ENCODE measurements at places on chromosomes 7 and 10. TPM values are rescaled to one million over a fixed set of nuclear protein-coding genes. Genes with fewer than 3 reads are reported as not detected.
A peak's percentile ranks its signal among the peaks of the same experiment; 100 is the strongest.

- no peak for DNase-seq
Measured at GRCh38 chr7:56256108-56256507, 139.9 kb upstream of the NUPR2 start.

DNA sequence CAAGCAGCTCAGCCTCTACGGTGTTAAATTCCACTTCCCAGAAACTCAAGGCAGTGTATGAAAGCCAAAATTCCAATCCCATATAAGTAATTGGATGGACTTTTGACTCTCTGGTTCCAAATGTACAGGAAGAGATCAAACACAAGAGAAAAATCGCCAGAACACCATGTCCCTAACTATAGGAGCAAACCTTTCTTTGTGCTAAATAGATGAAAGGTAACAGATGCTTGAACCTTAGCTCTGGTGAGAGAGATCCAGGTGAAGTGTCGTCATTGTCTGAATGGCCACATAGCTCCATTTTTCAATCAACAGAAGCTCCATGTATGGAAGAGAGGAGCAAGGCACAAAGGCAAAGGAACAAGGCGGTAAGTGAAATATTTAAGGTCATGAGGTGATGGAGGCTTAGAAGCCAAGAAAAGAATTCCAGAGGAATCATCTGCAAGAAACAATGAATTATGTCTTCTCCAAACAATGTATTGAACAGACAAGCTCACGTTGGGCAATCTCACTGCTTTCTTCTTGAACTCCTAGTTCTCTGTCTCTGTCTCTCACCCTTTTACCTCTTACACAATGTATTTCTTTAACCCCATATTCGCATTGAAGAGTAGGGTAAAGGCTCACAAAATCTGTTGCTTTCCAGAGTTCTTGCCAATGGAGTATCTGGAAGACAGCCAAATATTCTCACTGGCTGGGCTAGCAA is 585.1 kb downstream of the GATA3 start:
- DNase-seq = no peak

- DNase-seq = no peak
Measured at GRCh38 chr7:94838717-94839116, 68.7 kb upstream of the PPP1R9A start.

DNA sequence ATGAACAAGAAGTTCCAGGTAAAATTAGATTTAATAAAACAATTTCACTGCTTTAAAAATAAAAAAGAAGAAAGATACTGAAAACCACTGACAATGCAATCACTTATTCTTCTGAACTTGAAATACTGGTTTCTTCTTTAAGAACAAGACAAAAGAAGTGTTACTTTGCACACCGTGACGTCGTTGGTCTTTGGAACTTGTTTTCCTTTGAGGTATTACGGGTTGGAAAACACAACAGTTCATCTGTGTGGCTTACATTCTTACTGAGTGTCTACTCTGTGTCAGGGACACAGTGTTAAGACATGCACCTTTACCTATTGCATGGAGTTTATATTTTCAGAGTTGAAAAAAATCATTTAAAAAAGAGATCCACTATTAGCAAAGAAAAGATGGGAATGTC is 41.3 kb upstream of the UCN3 start:
- DNase-seq = no peak

- DNase-seq = no peak
Measured at GRCh38 chr10:99689461-99689860, 30.2 kb downstream of the ENTPD7 start.

DNA sequence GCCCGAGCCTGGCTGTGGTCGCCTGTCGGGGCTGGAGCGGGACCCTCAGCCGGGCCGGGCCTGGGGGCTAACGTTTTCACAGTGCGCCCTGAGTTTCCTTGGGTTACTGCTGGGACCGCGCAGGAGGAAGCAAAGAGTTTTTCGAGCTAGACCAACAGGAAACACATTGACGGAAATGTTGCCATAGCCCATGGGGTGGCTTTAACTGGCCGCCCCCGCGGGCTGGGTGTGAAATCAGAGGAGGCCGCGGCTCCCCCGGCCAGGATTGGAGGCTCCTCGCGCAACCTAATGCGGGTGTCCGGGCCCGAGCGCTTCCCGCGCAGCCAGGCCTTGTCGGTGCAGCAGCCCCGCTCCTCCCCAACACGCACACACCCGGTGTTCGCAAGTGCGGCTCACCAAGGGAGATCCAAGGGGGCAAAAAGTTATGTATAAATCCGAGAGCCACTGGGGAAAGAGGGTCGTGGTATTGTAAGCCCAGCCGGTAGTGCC is 1.9 kb downstream of the HHEX start:
- peak; percentile 77 for DNase-seq

DNA sequence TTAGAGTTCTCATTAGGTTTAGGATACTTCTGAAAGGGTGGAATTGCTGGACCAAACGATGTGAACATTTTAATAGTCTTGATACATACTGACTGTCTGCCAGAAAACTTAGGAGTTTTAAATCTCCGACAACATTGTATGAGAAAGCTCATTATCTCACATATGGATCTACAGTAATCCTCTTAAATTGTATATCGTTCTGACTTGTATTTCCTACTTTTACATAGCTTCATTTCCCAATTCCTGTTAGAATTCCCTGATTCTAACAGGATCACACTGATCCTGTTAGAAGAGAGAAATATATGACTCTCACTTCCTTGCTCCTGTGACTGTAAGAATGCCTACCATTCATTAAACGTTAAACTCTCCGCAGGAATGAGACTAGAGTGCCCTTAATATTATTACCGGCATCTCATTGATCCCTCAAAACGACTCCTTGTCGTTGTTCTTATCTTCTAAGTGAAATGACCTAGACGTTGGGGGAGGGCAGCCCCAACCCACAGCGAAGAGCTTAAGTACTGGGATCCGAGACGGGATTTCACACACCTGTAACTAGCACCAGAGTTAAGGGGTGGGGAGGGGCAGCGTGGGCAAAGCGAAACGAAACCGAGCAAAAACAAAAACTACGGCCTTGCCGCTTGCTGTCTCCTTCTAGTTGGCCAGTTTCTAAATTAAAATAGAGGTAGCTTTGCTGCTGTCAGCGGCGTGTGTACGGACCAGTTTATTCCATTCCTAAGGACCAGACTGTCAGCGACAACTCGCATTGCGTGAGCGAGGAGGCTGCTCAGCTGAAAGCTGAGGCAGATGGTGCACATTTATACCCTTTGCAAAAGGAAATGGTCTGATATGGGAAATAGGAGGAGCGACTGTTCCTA is 678 bp upstream of the TMEM106B start:
- DNase-seq = peak; percentile 3

- no peak for DNase-seq
Measured at GRCh38 chr10:98076086-98076485, 45.7 kb upstream of the CRTAC1 start.

- no peak for DNase-seq
Measured at GRCh38 chr10:30765022-30765615, 135.6 kb upstream of the LYZL2 start.

The MICU1 gene
- total RNA-seq = 49.1 TPM

The PMPCB gene
- total RNA-seq = 99.9 TPM

The CALHM3 gene
- total RNA-seq = 0.10 TPM

The GJD4 gene
- total RNA-seq = not detected

The TCAF1 gene
- 22.6 TPM for total RNA-seq

The MEPCE gene
- total RNA-seq = 47.1 TPM

The TMEM229A gene
- total RNA-seq = 0.42 TPM

Data from H7 (cell line).